ENCODE measurements at places on chromosomes 1 and 21. TPM values are rescaled to one million over a fixed set of nuclear protein-coding genes. Genes with fewer than 3 reads are reported as not detected.

The PCP4 gene
- not detected for total RNA-seq

DNA sequence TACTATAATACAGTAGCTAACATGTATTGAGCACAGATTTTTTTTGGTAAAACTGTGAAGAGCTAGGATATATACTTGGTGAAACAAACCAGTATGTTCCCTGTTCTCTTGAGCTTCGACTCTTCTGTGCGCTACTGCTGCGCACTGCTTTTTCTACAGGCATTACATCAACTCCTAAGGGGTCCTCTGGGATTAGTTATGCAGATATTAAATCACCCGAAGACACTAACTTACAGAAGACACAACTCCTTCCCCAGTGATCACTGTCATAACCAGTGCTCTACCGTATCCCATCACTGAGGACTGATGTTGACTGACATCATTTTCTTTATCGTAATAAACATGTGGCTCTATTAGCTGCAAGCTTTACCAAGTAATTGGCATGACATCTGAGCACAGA lies 24.7 kb downstream of the LGALS8 start:
- no peaks in the 10 kb centered on the region for H3K27me3 ChIP-seq
- no peaks in the 10 kb centered on the region for H3K4me1 ChIP-seq
- no peak overlapping the region for H3K27ac ChIP-seq
- no peak for DNase-seq
- peaks cover 55% of the 10 kb centered on the region for H3K36me3 ChIP-seq

The RGSL1 gene
- not detected for total RNA-seq

The ZFYVE9 gene
- 20.0 TPM for total RNA-seq

DNA sequence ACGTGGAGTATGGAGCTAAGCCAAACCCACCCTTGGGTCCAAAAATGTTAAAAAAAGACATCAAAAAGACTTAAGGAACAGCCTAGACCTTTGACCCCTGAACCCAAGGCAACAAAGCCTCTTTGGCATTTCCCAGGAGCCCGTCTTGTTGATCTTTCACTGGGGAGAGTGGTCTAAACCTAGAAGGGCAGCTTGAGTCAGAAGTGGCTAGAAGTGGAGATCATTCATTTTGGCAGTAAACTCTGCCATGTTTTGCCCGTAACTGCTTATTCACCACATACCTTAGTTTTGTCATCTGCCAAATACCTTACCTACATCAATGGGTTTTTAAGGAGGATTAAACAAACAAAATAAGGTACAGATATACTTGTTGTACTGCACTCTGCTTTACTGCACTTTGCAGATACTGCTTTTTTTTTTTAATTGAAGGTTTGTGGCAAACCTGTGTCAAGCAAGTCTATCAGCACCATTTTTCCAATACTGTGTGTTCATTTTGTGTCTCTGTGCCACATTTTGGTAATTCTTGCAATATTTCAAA lies 1.7 kb upstream of the CTSE start:
- peaks cover 25% of the 10 kb centered on the region for H3K4me1 ChIP-seq
- DNase-seq, result no peak
- H3K27ac ChIP-seq, result no peak overlapping the region
- no peak overlapping the region for H3K4me3 ChIP-seq
- H3K27me3 ChIP-seq, result no peaks in the 10 kb centered on the region

GRCh38 chr1:204147406-204148383 lies 4.1 kb downstream of the ETNK2 start:
- H3K36me3 ChIP-seq, result no peaks in the 10 kb centered on the region
- no peaks in the 10 kb centered on the region for H3K27me3 ChIP-seq
- DNase-seq, result no peak
- H3K4me1 ChIP-seq, result peaks cover 10% of the 10 kb centered on the region
- no peak overlapping the region for H3K4me3 ChIP-seq

- H3K27ac ChIP-seq, result peak overlapping the region; percentile 91
- H3K4me1 ChIP-seq, result peaks cover 58% of the 10 kb centered on the region
- H3K27me3 ChIP-seq, result no peaks in the 10 kb centered on the region
- DNase-seq, result no peak
These were observed 63.6 kb downstream of the GADD45A start for GRCh38 chr1:67748630-67749029.

Measured in PC-9 (cell line).